CD8-positive, alpha-beta memory T cell (primary cell): ENCODE measurements at places on chromosomes 2 and 18.

DNA sequence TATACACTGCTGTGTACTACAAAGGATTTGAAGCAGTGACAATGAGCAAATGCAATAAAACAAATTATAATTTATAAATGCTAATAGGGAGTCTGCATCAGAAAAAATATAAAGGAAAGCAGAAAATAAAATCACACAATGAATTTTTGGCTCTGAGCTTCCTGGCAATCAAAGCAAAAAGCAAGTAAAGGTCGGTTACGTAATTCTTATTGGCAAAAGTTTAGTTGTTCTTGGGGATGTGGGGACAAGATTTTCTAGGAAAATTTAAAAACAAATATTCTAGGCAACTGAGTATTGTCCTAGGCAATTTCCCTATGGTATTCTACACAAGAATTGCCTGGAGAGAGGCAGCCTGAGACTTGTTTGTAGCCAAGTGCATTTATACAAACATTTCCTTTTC lies 1.8 kb downstream of the ORC2 start:
- no peaks in the 10 kb centered on the region for H3K27me3 ChIP-seq
- peaks cover 30% of the 10 kb centered on the region for H3K4me1 ChIP-seq
- no peak overlapping the region for H3K27ac ChIP-seq
- DNase-seq = no peak
- peaks cover 7% of the 10 kb centered on the region for H3K36me3 ChIP-seq

GRCh38 chr2:239266779-239267287 lies 134.0 kb downstream of the HDAC4 start:
- H3K4me3 ChIP-seq = peak overlapping the region; percentile 100
- DNase-seq = peak; percentile 33
- H3K27me3 ChIP-seq = no peaks in the 10 kb centered on the region
- no peaks in the 10 kb centered on the region for H3K36me3 ChIP-seq

DNA sequence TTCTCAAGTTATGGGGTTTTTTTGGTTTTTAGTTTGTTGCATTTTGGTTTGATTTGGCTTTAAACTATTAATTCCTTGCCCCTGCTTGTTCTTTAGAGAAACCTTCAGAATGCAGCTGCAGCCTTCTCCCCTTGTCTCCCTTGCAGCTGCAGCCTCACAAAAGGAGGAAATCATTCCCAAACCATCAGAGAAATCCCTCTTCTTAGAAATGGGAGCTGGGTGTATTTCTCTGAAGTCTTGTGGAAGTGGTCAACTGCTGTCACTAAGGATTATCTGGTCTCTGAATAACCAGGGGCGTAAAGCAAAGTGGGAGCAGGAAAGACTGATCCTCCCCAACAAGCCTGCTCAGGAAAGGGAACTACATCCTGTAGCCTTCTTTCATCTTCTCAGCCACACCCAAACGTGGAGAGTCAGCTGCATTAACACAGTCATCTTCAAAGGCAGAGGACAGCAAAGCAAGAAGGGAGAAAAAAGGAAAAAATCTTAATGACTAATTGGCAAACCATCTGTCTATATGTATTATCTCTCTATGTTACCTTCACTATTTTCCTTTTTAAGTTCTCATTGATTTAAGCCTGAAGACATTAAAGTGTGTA lies 1834.1 kb upstream of the PIK3C3 start:
- DNase-seq = no peak
- H3K27me3 ChIP-seq = no peaks in the 10 kb centered on the region
- H3K4me3 ChIP-seq = no peak overlapping the region

GRCh38 chr18:11859903-11860407 lies 8.7 kb downstream of the CHMP1B start:
- no peak overlapping the region for H3K4me3 ChIP-seq
- no peaks in the 10 kb centered on the region for H3K36me3 ChIP-seq
- H3K4me1 ChIP-seq = no peaks in the 10 kb centered on the region
- no peak overlapping the region for H3K27ac ChIP-seq

DNA sequence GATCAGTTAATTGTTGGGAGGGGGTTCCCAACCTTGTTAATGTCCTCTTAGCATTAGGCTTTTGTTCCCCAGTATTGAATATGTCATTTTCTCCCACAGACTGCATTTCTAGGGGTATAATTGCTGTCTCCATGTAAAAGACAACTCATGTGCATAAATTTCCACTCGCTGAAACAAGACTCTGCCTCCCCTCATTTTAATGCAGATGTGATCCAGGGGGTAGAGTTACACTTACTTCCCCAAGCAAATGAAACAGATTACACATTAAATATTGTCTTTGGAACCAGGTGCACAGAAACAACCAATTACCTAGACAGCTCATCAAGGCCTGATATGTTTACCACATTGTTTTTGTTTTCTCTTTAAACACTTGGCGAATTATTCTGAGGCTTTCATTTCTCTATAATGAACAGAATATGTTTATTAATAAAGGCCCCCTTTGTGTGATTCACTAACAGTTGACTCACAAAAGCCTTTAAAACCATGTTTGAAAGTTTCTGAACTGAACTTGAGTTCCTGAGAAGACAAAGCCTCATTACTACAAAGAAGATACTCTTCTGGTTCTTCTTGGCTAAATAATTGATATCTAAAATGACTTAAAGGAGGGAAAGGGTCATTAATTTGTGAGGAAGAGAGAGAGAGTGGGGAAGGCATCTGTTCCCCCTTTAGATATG lies 15.0 kb upstream of the ACVR1 start:
- no peak overlapping the region for H3K27ac ChIP-seq
- peaks cover 44% of the 10 kb centered on the region for H3K4me1 ChIP-seq
- H3K36me3 ChIP-seq = no peaks in the 10 kb centered on the region
- no peak for DNase-seq
- H3K4me3 ChIP-seq = peak overlapping the region; percentile 33

DNA sequence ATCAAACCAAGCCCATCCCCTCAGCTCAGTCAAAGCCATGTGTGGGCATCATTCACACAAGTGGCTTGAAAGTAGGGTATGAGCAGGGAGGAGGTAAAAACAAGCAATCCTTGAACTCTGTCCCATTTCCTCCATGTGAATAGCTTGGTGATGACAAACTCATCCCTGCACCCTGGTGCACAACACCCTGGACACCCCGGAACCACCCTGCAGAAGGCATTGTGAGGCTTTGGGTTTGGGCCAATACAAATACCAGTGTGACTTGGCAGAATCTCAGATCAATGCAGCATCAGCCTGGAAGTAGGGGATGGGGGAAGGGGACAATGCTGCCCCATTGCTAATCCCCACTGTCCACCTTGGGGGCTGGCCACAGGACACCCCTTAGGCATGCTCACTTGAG lies 28.6 kb downstream of the TGFA start:
- no peaks in the 10 kb centered on the region for H3K36me3 ChIP-seq
- H3K4me3 ChIP-seq = no peak overlapping the region
- peaks cover 24% of the 10 kb centered on the region for H3K4me1 ChIP-seq
- no peak for DNase-seq

DNA sequence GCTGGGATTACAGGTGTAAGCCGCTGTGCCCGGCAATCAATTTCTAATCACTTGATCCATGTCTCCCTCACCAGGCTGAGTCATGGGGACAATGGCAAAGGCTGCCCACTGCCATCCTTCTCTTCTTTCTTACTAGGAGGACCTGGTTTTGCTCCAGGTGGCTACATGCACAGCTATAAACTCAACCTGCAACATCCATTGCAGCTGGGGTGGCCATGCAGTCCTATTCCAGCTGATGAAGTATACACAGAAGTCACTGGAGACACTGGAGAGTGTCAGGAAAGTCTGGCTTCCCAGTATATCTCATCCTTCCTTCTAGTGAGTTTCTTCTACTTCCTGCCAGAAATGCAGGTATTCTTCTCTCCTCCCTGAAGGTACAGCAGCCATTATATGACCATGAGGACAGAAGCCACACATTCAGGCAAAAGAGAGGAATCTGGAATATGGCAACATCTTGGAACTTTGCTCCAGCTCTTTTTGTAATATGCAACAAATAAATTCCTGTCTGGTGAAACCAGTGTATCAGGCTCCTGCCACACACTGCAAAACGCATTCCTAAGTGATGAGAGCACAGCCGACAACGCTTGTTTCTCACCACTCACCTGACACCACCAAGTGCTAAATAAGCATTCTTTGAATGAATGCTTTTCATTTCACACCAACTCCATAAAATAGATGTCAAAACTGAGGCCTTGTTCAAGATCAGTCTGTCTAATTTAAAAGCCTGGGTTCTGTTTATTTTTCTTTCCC lies 32.3 kb downstream of the SCTR start:
- H3K27ac ChIP-seq = no peak overlapping the region
- H3K4me1 ChIP-seq = no peaks in the 10 kb centered on the region
- no peak overlapping the region for H3K4me3 ChIP-seq
- no peaks in the 10 kb centered on the region for H3K27me3 ChIP-seq
- no peaks in the 10 kb centered on the region for H3K36me3 ChIP-seq

DNA sequence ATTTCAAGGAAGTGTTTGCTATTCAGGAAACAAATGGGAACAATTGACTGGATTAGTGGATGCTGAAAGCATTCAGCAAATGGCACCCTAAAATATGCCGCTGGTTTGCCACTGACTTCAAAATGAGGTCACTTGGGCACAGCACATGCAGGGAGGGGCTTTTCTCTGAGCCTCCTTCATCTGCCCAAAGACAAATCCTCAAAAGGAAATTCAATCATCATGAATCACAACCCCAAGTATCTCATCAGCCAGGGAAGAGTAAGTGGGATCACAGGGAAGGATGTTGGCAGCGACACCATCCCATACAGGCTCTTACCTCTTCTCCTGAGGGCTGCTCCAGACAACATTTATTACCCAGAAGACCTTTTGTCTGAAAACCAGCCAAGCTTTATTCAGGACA lies 14.4 kb upstream of the SP140L start:
- no peak for DNase-seq
- no peak overlapping the region for H3K4me3 ChIP-seq
- H3K36me3 ChIP-seq = peaks cover 8% of the 10 kb centered on the region
- no peaks in the 10 kb centered on the region for H3K27me3 ChIP-seq

DNA sequence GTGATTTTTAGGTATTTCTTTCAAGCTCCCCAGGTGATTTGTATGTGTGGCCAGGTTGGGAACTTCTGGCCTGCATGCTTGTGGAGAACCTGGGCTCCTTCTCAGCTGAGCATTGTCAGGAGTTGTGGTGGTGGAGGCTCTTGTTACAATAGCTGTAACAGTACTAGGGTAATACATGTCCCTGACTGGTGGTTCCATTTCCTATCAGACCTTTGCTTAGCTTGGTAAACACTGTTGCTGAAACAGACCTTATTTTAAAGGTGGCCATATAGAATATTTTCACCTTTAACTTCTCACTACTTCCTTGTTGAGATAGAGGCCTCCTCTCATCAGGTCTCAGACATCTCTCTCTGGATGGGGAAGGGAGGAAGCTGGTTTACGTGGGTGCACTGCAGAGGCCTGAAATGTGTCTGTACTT lies 79.2 kb downstream of the SETBP1 start:
- no peak overlapping the region for H3K4me3 ChIP-seq
- DNase-seq = no peak
- H3K27ac ChIP-seq = no peak overlapping the region
- no peaks in the 10 kb centered on the region for H3K27me3 ChIP-seq
- H3K36me3 ChIP-seq = no peaks in the 10 kb centered on the region

GRCh38 chr2:216665717-216666116 lies 29.6 kb downstream of the IGFBP5 start:
- H3K36me3 ChIP-seq = no peaks in the 10 kb centered on the region
- H3K27me3 ChIP-seq = no peaks in the 10 kb centered on the region
- no peak overlapping the region for H3K27ac ChIP-seq
- no peak for DNase-seq

GRCh38 chr2:169106563-169107545 lies 37.5 kb downstream of the DHRS9 start:
- peaks cover 55% of the 10 kb centered on the region for H3K4me1 ChIP-seq
- H3K27me3 ChIP-seq = no peaks in the 10 kb centered on the region
- DNase-seq = no peak
- no peaks in the 10 kb centered on the region for H3K36me3 ChIP-seq
- no peak overlapping the region for H3K27ac ChIP-seq

GRCh38 chr2:86065512-86065911 lies 40.2 kb downstream of the POLR1A start:
- H3K27ac ChIP-seq = no peak overlapping the region
- no peak overlapping the region for H3K4me3 ChIP-seq
- no peak for DNase-seq
- peaks cover 18% of the 10 kb centered on the region for H3K4me1 ChIP-seq
- H3K36me3 ChIP-seq = peaks cover 20% of the 10 kb centered on the region

- no peaks in the 10 kb centered on the region for H3K4me1 ChIP-seq
- DNase-seq = no peak
- H3K36me3 ChIP-seq = no peaks in the 10 kb centered on the region
- H3K27me3 ChIP-seq = no peaks in the 10 kb centered on the region
- no peak overlapping the region for H3K4me3 ChIP-seq
Observed at GRCh38 chr2:123840574-123840973, 184.5 kb upstream of the CNTNAP5 start.

DNA sequence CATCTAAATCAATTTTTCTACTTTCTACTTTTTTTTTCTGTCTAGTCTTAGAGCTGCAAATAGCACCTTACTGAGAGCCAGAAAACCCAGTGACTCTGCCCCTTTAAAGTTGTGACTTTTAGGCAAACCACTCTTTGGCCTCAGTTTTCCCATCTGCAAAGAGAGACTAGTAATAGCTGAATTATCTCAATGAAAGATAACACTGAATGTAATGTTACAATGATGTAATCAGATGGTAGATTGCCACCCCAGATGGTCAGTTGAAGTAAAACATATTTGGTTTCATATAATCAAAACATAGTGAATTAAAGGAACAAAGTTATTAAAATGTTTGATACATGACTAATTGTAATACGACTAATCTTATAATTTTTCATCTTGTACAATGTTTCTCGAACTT lies 5.0 kb upstream of the APCDD1 start:
- no peak overlapping the region for H3K4me3 ChIP-seq
- H3K36me3 ChIP-seq = no peaks in the 10 kb centered on the region
- no peaks in the 10 kb centered on the region for H3K27me3 ChIP-seq
- H3K4me1 ChIP-seq = no peaks in the 10 kb centered on the region
- DNase-seq = no peak
- no peak overlapping the region for H3K27ac ChIP-seq

DNA sequence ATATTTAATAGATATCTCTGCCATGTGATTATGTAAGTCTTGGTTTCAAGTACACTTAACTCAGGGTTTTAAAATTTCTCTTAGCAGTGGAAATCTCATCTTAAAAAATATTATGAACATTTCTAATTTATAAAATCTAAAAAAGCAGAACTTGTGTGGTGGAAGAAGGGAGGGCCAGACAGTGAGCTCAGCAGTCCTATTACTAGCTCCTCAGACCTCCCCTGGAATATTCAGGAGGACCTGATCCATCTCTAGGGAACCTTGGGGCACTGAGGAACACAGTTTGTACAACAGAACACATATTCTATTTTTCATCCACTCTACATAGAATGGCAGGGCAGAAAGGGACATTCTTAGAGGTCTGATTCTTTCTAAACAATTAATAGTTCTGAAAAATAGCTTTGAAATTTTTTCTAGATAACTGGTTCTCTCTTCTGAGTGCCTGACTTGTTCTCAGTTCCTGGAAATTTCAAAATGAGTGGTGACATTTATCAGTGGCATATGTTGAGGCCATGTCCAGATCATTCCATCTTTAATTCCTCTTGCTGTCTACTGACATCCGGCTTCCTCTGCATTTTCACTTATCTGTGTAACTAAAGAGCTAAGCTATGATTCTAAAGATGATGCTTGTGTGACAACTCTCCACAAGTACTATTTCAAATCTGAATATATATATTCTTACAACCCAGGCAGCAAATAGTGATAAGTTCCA lies 8.2 kb upstream of the MAP4K4 start:
- H3K4me1 ChIP-seq = peaks cover 7% of the 10 kb centered on the region
- no peaks in the 10 kb centered on the region for H3K27me3 ChIP-seq
- H3K27ac ChIP-seq = no peak overlapping the region
- no peak overlapping the region for H3K4me3 ChIP-seq
- no peaks in the 10 kb centered on the region for H3K36me3 ChIP-seq
